ENCODE measurements at places on chromosomes 16 and 17.

- DNase-seq: no peak
These were observed 490.5 kb upstream of the CA10 start for GRCh38 chr17:52648995-52649394.

DNA sequence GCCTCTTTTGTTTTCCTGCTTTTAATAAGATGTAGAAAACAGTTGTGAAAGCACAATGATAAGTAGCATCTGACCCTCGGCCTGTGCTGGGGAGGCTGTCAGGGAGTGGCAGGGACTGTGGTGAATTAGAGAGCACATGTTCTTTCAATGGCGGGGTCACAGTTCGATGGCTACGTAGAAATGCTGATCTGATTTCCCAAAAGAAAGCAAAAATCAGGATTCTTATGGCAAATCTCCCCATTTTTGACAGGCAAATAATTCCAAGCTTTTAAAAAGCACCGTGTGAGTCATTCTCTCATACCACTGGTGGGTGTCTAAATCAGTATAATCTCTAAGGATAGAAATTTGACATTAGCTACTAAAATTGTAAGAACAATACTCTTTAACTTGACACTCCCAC is 4.2 kb upstream of the MAPK7 start:
- no peak for DNase-seq

GRCh38 chr16:74582970-74583369 is 23.9 kb downstream of the GLG1 start:
- DNase-seq: no peak

GRCh38 chr16:75234856-75235696 is 16.3 kb downstream of the CTRB1 start:
- DNase-seq: no peak

DNA sequence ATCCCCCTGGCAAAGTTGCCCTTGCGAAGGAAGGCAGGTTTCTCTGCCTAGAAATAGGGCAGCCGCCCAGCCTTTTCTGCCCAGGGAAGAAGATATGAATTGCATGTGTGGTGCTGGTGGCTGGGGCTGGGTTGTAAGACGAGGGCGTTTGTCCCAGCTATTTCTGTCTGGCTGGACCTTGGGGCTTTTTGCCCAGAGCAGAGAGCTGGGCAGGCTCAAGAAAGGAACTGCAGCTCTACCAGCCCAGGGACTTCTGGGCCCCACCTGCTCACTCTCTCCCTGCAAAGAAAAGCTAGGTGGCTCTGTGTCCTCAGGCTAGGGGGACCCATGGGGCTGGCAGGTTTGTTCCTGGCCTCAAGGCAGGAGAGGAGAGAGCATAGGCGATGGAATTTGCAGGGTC is 586 bp downstream of the CACNG1 start:
- no peak for DNase-seq

DNA sequence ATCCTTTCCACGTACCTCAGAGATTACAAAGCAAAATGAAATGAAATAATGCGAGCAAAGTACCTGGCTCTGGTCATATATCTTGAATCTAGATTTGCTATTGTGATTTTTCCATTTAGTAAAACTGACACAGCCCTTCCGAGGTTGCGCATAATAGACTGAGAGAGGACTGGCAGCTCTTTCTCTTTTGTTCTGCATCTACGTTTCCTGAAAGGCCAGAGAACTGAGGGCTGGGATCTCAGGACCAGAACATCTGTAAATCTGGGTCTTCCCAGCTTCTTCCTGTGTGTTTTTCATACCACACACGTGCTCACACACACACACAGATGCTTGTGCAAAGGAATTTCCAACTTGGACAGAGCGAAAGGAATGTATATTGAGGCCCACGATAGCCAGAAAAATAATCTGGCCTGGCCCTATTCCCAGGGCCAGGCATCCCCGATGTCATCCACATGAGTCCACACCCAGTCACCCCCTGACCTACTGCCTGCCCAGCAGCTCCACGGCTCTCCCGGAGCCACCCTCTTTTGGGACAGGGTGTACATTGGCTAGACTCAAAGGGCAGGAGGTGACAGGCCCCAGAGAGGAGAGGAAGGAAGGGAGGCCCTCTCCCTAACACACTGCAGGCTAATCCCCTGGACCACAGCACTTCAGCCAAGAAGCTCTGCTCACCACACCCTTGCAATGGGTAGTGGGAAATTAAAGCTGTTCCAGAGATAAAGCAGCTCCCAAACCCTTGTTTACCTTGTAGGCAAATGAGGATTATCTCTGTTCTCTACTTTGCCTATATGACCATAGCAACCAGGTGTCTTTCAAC is 41.8 kb downstream of the NOL11 start:
- no peak for DNase-seq

GRCh38 chr17:35740997-35741931 is 9.8 kb downstream of the RASL10B start:
- no peak for DNase-seq

GRCh38 chr17:6605142-6605541 is 35.4 kb downstream of the KIAA0753 start:
- DNase-seq: no peak

DNA sequence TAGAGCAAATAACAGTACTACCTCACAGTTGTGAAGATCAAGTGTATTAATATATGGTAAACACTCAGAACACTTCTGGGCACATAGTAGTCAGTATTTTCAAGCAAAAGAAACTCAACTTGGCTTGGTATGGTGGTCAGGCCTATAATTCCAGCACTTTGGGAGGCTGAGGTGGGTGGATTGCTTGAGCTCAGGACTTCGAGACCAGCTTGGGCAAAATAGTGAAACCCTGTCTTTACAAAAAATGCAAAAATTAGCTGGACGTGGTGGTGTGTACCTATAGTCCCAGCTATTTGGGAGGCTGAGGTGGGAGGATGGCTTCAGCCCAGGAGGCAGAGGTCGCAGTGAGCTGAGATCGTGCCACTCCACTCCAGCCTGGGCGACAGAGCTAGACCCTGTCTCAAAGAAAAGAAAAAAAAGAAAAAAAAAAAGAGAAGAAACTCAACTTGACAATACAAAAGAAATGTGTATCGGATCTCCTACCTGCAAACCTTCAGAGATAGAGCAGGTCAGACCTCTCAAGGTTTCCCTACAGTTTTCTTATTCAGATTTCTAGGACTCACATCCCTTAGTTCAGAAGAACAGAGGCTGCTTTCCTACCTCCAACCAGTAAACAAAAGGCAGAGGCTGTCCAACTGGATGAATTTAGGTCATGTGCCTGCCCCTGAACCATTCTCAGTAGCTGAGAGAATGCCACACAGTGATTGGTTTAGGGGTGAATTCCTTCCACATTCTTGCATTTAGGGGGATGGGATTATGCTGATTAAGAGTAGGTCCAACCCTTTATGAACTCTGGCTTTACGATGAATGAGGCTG is 1.7 kb upstream of the KPNA2 start:
- DNase-seq: no peak
